Large intestine (tissue), 12 donors: ENCODE measurements at places on chromosomes 3 and 15. TPM values are rescaled to one million over a fixed set of nuclear protein-coding genes. Genes with fewer than 3 reads are reported as not detected.

The SNTN gene
- polyA plus RNA-seq: not detected

The DCBLD2 gene
- polyA plus RNA-seq: 15.7 TPM

The SCAMP5 gene
- polyA plus RNA-seq: 31.6 TPM

The SNURF gene
- 18.3 TPM for polyA plus RNA-seq

The PRKAR2A gene
- polyA plus RNA-seq: 28.6 TPM

The KCNH8 gene
- 2.2 TPM for polyA plus RNA-seq

The SLC9C1 gene
- 0.33 TPM for polyA plus RNA-seq

The CATSPER2 gene
- 55.3 TPM for polyA plus RNA-seq

The PRSS50 gene
- 3.1 TPM for polyA plus RNA-seq

The SLC28A2 gene
- 16.8 TPM for polyA plus RNA-seq

The HHATL gene
- 0.18 TPM for polyA plus RNA-seq

The MKRN2OS gene
- polyA plus RNA-seq: 5.1 TPM

The KCNAB1 gene
- 2.5 TPM for polyA plus RNA-seq

The PPP2R3A gene
- polyA plus RNA-seq: 7.4 TPM

The MCF2L2 gene
- polyA plus RNA-seq: 2.4 TPM

The HRG gene
- 0.04 TPM for polyA plus RNA-seq

The POLQ gene
- 4.0 TPM for polyA plus RNA-seq

The REC114 gene
- polyA plus RNA-seq: 0.15 TPM

The ANAPC13 gene
- 77.1 TPM for polyA plus RNA-seq

The LIPC gene
- polyA plus RNA-seq: 0.25 TPM

The ANXA2 gene
- polyA plus RNA-seq: 650 TPM

The DLL4 gene
- polyA plus RNA-seq: 12.3 TPM

The UTS2B gene
- 0.24 TPM for polyA plus RNA-seq

The CAPN3 gene
- polyA plus RNA-seq: 229 TPM

The EIF3J gene
- 62.3 TPM for polyA plus RNA-seq

The KPNA1 gene
- 35.0 TPM for polyA plus RNA-seq

The PLA2G4D gene
- 0.06 TPM for polyA plus RNA-seq

The CPB1 gene
- polyA plus RNA-seq: 1.9 TPM

The MINDY4B gene
- polyA plus RNA-seq: 0.91 TPM

The PPCDC gene
- 10.5 TPM for polyA plus RNA-seq

The CCDC50 gene
- 82.1 TPM for polyA plus RNA-seq

The GABRG3 gene
- polyA plus RNA-seq: 0.57 TPM

The SEMA6D gene
- polyA plus RNA-seq: 63.7 TPM

The RYK gene
- polyA plus RNA-seq: 55.7 TPM

The AMIGO3 gene
- 1.3 TPM for polyA plus RNA-seq

The CHD2 gene
- 75.7 TPM for polyA plus RNA-seq

The SLC12A1 gene
- 0.10 TPM for polyA plus RNA-seq

The AP3B2 gene
- polyA plus RNA-seq: 10.2 TPM
